ENCODE measurements at places on chromosomes 1 and 21.

- no peak for DNase-seq
Observed at GRCh38 chr1:1039145-1039910, 19.4 kb downstream of the AGRN start.

DNA sequence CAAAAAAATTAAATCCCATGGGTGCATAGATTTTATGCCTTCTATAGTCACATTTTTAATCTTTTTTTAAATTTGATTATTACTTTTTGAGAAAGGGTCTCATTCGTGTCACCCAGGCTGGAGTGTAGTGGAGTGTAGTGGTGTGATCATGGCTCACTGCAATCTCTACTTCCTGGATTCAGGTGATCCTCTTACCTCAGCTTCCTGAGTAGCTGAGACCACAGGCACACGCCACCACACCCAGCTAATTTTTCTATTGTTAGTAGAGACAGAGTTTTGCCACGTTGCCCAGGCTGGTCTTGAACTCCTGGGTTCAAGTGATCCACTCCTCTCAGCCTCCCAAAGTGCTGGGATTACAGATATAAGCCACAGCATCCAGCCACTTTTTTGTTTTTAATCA is 10.4 kb downstream of the CBR3 start:
- DNase-seq, result no peak

DNA sequence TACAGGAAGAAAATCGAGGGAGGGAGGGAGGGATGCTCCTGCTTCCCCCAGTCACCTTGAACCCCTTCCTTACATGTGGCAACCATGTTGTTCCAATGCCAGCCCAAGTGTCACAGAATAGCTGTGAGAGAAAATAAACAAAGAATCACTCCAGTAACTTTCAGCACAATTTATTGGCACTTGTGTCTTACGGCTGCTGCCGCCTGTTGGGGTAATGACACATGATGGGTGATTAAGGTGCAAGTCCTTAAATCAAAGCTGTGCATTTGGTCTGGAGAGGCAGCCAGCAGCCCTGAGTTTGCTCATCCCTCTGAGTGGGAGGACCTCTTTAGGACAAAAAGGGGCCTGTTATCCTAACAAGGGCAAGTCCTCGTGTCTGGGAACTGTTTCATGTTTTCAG is 377.7 kb downstream of the PCP4 start:
- DNase-seq, result no peak

DNA sequence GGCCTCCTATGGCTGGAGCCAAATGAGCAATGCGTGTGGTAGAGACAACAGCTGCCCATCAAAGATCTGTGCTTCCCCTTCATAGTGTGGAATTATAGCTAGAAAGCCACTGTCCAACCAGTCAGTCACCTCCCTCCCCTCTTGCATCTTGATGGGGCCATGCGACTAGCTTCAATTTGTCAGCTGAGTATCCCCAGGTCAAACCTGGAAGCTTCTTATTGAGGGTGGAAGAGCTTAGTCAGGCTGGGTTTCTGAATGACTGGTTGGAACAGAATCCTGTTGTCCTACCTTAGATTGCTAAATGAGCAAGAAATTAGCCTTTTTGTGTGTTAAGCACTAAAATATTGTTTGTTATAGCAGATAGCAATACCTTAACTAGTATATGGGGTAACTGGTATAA is 625.4 kb downstream of the PTPRC start:
- DNase-seq, result no peak

- DNase-seq, result no peak
Observed at GRCh38 chr1:209364716-209365115, 218.8 kb upstream of the CAMK1G start.

DNA sequence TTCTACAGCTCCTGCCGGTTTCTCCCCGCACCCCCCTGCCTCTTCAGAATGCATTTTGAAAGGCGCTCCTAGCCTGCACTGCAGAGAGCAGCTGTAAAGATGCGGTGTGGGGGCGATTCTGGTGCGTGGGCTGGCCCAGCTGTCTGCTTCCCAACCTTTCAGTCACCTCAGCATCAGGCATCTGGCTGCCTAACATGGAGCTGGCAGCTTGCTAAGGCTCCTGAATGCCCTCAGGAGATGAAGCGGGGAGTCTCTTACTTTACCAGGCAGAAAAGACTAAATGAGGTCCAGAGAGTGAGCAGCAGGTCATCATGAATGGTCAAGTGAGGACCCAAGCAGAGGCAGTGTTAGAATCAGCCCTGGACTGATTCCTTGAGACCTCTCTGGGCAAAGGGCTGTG is 8.7 kb downstream of the IER5 start:
- no peak for DNase-seq

DNA sequence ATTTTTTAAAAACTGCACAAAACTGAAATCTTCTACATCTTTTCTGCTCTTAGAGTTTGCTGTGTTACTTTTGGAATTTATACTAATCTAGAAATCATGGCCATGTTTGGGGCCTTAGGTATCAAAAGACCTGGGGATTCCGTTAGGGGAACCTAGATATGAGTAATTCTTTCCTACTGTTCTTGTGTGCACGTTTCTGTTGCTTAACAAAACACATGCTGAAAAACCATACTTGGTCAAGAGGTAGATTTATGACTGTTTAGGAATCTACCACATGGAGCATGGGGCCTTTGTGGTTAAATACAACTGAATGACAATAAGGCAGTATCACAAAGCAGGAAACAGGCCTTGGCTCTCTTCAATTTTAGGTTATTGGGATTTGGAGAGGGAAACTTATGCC is 291.9 kb upstream of the USP25 start:
- no peak for DNase-seq

DNA sequence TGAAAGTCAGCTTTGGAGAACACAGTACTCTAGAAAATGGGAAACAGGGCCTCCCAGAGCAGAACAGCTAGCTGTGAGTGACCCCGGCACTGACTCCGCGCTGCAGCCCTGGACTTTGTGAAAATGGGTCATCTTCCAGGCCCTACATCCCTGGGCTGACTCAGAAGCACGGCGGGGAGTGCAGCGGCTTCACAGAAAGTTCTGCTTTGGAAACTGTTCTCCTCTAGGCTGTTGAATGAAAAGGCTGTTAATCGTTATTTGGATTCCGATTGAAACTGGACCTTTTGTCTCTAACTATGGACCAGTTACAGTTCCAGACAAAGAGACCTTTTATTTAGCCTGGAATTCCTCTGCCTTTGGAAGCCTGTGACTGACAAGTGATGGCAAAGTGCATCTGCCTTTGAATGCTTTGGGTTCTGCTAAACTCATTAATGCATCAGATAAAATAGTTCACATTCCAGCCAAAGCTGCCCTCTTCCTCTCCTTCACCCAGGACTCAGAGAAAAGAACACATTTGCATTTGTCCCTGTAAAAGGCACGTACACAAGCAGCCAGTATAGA is 144.9 kb upstream of the HOOK1 start:
- DNase-seq, result no peak

DNA sequence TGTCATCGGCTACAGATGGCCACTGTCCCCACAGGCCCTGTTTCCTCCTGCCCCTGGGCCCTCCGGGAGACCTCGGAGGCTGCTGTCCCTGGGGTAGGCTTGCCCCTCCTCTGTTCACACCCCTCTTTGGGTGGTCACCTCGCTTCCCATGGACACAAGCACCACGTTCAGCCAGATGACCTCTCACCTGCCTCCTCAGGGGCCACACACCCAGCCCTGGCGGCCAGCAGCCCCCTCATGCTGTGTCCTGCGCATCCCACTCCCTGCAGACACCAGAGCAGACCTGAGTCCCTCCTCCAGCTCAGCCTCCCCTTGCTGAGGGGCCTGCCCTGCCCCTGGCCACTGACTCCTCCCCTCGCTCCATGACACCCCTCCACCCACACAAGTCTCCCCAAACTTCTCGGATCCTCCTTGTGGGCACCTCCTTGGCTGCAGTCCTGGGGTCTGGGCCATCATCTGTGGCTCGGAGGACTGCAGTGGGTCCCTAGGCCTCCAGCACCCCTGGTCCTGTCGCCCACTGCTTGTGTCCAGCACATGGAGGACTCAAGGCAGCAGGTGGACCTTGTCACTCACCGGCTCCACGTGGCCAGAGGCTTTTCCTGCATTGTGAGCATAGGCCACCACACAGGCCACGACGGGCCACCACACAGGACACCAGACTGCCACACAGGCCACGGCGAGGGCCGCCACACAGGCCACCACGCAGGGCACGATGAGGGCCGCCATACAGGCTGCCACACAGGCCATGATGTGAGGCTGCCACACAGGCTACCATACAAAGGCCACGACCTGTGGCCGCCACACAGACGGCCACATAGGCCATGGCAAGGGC is 51.1 kb downstream of the MORN1 start:
- DNase-seq, result no peak

DNA sequence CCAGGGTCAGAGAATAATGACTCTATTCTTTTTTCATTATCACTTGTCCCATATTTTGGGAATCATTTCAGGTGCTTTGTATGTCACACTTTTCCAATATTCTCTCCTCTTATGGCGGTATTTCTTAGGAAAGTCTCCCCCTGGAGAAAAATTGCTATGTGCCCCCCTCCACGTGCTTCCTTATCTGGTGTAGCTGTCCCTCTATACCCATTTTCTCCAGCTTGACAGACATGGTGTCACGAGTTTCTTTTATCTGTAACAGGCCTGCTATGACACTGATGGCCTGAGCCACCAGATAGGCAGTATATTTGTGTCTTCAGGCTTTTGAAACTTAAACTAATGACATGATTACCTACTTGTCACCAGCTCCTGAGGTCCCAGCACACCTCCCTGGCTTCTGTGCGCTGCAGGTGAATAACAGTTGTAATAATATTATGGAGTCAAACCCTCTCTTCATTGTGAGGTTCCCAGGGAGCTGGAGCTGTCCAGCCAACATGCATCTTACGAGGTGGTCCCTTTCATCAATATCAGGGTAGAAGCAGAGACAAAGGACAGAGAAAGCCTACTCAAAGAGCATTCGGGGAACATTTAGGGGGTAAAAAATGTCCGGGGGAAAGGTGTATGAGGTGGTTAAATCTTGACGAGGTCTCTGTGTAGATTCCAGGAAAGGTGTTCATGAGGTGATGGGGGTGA is 71.2 kb upstream of the DUSP10 start:
- DNase-seq, result no peak

DNA sequence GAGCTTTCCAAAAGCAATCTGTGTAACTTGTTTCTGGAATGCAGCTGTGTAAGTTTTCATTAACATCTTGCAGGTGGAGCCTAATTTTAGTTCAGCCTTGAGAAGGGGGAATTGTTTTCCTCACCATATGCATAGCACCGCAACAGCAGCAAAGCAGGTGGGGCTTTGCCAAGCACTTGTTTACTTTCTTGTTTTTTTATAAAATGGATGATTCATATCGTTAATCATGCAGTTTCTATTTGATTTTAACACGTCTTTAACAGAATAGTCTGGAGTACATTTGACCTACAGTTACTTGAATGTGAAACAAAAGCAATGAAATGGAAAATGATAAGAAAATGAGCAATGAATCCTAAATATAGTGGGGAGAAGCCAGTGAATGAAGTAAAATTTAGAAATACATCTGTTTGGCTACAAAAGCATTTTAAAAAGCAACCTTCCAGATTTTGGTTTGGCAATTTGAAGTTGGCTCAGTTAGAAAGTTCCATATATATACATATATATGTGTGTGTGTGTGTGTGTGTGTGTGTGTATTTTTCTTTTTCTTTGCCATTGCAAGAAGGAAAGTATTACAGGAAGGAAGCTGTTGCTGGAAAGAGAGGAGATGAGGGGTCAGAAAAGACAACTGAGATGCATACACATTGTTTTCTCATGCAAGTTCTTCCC is 119.0 kb upstream of the ADGRL2 start:
- no peak for DNase-seq

GRCh38 chr1:239587066-239587465 is 200.7 kb downstream of the CHRM3 start:
- no peak for DNase-seq

DNA sequence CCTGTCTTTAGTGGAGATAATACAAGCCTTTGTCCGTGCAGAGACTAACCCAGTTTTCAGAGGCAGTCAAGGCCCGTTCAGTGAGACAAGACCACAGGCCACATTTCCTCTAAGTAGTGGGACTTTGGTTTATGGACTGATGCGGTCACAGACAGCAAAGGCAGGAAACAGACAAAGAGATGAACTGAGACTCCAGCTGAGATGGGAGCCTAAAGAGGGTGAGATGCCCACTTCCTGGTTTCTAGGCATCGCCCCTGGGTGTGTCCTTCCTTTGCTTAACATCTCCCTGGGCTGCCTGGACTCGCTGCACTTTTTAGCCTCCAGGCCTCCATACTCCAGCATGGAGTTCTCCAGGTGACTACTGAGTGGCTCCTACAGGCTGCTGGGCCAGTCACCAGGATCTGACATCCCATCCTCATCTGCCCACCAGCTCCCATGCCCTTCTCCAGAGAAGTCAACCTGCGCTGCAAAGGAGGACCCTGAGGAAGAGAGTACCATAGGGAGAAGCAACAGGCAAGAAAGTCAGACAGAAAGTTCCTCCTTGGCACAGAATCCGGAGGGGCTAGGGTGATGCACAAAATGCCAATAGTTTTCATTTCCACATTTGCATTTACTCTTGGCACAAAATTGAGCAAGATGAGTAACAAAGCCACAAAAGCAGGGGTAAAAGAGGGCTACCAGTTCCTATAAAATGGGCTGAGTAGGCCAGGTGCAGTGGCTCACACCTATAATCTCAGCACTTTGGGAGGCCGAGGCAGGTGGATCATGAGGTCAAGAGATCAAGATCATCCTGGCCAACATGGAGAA is 15.1 kb downstream of the THEMIS2 start:
- peak; percentile 28 for DNase-seq

- no peak for DNase-seq
Observed at GRCh38 chr1:72283022-72283306, 625 bp upstream of the NEGR1 start.

DNA sequence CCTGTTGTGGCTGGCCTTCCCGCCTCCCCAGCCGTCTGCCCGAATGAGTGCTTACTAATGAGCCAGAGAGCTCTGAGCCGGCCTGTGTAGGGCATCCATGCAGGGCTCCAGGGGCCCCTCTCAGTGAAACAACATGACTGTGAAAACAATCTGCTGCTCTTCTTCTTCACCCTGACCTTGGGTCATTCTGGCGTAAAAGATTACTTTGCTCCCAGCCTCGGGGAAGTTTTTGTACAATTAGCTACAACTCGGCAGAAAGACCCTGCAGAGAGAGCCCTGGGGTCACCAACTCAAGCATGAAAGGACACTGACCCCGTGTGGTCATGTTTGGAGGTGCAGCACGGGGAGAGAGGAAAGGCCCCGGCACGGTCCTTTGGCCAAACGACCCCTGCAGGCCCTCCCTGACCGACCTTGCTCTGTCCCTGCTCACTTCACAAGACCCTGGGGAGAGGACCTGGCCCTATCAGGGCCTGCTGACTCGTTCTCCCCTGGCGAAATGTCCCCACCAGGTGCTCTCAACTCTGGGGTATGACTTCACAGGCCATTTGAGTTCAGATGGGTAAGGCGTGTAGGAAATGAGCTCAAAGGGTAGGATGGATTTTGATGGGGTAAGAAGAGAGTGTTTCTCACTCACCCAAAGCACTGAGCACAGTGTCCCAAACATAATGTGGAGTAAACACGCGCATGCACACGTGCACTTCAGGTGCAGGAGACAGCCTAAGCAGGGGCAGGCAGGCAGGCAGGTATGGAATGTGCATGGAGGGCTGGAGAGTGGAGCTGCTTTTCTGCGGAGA is 22.9 kb upstream of the FAM20B start:
- peak; percentile 38 for DNase-seq

GRCh38 chr1:67274623-67275325 is 32.9 kb upstream of the IL12RB2 start:
- peak; percentile 8 for DNase-seq
